Femur (tissue), 1 donor: ENCODE measurements at places on chromosomes 7 and 10.
A peak's percentile ranks its signal among the peaks of the same experiment; 100 is the strongest.

DNA sequence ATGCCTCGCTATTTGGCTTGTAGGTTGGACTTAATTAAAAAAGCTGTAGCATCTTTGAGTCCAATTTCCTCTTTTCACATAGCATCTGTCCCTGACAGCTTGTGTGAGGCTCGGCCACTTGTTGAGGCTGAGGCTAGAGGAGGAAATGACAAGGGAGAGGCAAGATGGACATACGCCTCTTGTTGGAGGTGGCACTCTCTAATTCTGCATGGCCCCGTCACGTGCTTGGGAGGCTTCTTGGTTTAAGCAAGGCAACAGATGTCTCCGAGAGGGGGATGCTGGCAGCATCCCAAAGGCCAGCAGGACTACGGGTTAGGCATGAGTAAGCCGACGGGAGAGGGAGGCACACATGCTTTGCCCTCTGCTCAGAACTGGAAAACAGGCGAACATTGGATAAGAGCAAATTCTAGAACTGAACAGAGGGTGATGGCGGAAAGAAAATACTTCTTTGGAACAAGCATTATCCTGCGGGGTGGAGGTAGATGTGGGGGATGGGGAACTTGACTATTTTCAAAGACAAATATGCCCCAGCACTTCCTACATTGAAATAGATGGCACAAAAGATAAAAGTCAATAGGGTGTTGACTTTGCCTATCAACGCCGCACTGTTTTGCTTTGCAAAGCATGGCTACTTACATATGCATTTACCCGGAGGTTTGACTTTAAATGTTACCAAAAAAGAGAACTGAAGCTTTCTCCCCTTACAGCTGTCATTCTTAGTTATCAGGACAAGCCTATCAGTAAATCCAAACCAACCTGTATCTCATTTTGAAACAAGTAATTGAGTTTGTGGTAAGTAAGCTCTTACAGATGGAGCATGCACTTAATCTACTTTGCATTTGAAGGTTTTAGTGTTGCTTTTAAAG, 94.8 kb downstream of the CHN2 start:
- DNase-seq, result peak; percentile 70

DNA sequence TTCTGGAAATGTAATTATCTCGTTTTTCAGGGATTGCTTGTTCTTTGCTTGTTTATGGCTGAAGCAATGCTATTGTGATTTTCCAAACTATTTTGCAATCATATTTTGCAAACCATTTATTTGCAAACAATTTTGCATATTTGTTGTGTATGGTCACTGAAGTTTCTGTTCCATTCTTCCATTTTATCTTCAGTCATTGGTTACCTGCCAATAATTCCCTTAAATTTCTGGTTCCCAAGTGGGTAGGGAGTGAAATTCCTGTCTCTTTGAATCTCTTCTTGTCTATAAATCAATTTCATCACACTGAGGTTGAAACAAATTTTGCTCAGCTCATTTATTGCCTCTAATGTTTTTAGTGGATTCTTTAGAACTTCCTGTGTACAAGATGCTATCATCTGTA, 401.7 kb upstream of the VWC2 start:
- no peak for DNase-seq

GRCh38 chr7:158357106-158357897, 230.3 kb downstream of the PTPRN2 start:
- DNase-seq, result peak; percentile 7

GRCh38 chr10:73169320-73169719, 1.4 kb downstream of the FAM149B1 start:
- DNase-seq, result no peak

DNA sequence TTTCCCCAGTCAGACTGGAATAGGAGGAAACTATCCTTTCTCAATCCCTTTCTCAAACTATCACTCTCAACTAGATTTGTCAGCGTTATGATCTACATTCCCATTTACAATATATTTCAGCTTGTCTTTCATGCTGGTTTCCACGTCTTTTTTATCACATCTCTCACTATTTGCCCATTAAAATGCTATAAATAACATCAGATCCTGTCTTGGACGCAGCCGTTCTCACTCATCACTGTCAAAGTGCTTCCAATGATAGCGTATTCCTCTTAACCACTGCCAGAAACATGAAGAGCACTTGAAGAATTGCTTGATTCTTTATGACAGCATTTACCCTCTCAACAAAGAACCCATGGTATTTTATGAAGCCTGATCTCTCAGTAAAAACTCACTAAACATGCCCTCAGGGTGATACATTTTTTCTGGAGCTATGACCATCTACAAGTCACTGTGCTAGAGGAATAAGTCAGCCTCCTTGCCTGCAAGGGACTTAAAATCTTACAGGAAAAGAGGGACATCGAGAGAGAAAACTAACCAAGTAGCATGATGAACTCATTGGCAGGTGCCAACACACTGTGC, 205.6 kb upstream of the PFKP start:
- no peak for DNase-seq

- no peak for DNase-seq
These were observed 68.5 kb downstream of the PTPRN2 start for GRCh38 chr7:158518980-158519632.

DNA sequence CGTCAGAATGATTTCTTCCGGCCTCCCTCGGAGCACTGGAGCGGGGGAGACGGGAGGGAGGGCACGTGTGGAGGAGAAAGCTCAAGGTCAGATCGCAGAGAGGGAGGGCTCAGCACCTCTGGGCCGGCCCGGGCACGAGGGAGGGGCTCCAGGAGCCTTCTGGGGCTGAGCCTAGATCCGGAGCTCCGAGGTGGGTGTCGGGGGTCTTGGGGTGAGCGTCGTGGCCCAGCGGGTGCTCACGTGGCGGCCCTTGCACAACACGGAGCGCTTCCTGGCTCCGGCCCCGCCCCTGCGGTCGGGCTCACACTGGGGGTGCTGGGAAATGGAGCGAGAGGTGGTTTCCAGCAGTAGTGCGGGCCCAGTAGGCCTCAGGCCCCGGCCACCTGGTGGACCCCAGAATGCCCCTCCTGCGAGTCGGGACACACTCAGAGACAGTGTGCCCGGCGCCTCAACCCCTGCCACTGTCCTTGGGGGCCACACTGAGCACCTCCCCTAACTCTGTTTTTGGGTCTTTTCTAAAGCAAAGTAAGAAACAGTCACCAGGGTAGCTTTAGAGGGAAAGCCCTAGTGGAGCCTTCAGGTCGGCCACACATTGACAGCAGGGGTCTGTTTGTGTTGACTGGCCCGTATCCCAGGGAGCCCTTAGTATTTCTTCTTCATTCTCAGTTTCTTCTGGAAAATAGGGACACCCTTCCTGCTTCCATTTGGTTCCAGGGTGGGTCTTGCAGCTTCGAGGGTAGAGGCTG, 798 bp downstream of the PPIF start:
- DNase-seq, result peak; percentile 75

DNA sequence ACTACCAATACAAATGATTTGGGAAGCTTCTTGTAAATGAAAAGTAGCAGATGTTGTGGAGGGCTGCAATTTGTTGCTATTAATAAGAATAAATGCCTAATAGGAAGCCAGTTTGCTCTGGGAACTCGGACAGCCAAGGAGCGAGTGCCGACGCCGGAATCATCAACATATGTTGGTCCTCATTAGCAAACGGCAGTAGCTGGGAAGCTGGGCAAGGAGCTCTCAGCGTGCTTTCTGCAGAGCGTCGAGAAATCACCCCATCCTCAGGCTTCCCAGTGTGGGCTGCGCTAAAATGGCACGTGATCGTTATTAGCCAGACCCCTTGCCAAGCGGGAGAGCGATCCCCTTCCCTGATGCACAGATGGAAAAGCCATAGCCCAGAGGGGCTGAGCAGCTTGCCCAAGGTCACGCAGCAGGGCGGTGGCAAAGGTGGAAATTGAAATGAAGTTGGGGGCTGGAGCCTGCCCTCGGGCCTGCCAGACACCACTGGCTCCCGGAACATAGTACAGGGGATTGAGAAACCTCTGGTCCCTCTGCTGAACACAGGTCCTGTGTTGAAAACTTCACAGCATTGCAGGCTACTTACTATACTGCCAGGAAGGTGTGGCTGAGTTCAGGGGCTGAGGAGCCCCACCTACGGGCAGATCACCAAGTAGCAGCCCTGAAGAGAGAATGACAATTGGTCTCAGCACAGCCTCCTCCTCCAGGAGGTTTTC, 326.9 kb downstream of the PLXNA4 start:
- DNase-seq, result no peak

DNA sequence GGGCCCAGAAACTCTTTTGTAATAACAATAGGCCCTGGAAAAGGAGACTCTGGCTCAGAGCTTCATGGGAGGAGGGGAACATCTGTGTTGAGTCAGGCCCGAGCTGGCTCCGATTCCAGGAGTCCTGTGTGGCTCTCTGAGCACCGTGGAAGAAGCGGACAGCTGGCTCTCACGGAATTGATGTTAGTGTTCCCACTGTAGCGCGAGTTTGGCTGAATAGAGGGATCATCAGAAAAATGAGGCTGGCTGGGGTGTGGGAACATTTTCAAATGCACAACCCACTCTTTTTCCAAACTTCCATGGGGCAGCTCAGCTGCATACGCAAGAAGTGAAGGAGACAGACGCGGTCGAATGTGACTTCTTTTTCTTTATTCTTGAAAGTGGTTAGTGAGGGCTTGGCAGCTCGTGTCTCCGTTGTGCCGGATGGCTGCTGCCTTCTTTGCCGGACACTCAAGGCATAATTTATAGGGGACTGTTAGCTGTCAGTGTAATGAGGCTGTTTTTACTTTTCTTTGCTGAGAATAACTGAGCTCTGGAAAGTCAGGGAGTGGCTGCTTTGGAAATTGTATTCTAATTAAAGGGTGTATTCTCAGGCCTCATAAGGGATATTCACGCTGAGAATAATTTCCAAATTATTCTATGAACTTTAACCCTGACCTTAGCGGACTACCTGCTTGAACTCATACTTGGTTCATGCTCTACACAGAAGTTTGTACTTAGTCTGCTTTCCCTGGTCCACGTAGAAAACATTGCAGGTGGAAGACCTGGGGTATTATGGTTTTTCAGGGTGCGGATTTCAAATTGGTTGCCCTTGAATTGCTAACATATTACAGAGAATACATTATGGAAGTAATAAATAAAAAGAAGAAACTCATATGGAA, 23.1 kb downstream of the MDFIC start:
- peak; percentile 93 for DNase-seq

GRCh38 chr7:47724335-47724982, 142.5 kb upstream of the TNS3 start:
- DNase-seq, result no peak

DNA sequence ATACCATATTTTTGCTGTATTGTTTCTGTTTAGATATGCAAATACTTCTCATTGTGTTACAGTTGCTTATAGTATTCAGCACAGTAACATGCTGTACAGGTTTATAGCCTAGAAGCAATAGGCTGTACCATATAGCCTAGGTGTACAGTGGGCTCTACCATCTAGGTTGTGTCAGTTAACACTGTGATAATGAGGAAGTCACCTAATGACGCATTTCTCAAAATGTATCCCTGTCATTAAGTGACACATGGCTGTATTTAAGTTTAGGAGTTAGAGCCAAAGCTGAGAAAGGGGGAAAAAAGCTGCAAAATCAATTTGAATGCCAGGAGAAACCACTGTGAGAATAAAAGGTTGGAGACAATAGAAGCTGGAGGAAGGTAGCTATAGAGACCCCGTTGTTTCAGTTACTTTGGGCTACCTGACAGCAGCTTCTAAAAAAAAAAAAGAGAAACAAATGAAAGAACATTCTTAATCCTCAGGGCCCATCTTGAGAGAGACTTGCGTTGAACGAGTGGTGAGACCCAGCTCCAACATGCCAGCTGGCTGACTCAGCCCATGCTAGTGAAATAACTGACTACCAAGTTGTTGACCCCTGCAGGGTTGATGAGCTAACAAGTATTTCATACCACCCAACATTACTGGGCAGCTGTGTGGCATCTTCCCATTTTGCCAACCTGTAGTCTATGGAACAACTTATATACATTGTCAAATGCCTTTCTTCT, 8.7 kb downstream of the STARD3NL start:
- DNase-seq, result no peak

DNA sequence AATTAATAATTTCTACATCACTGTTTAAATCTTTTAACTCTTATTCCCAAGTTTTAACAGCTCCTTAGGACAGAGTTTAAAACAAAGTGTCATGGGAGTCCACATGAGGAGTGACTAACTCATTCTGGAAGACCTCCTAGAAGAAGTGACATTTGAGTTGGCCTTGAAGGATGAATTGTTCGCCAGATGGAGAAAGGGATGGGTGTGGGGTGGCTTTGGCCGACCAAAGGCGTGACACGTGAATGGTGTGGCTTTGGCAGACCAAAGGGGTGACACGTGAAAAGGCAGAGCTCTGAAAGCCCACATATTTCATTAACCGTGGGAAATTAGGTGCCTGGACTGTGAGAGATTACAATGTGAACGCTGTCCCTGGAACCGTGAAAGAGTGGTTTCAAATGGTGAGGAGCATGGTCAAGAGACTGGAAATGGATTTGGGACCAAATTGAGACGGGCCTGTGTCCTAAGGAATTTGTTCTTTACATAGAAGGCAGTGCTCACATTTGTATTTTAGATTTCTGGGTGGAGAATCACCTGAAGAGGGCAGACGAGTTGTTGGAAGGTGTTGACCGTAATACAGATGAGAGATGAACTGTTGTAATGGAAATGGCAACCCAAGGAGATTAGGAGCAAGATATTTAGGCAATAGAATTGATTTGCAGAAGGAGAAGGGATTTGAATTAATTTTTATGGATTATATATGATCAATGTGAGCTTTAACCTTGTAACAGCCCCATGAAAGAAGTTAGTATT, 228.1 kb downstream of the BICC1 start:
- DNase-seq, result no peak

GRCh38 chr10:117167789-117168674, 29.3 kb upstream of the KCNK18 start:
- DNase-seq, result peak; percentile 62

DNA sequence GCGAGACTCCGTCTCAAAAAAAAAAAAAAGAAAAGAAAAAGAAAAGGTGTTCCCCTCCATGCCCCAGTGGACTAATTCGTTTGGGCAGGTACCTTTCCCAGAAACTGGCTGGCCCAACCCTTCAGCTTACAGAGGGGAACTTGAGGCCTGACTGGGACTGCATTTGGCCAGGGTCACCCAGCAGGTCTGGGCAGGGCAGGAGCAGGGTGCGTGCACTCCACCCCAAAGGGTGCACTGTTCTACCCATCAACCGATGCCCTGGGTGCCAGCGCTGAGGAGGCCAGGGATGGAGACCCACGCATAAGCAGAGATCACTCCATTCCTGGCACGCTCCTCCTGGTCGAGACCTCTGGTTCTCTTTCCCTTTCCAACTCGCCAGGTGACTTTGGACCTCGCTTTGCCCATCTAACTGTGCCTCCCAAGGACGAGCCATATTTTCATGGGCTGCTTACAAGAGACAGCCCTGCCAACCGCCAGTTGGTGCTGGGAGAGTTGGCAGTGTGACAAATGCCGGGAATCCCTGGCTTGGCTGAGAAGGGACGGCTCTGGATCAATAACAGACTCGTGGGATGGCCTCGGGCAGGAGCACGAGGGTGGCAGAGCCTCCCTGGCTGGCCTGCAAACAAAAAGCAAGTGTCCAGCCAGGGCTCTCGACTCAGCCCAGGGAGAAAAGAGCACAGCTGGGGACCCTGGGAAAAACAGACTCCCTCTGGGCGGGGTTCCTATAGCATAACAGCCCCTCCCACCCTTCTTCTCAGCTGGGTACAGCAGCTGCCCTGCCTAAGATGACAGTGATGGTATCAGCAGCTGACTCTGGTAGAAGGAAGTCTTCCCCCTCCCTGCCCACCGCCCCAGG, 7.9 kb downstream of the HSPB1 start:
- peak; percentile 78 for DNase-seq
